ENCODE measurements at places on chromosomes 5 and 9. TPM values are rescaled to one million over a fixed set of nuclear protein-coding genes. Genes with fewer than 3 reads are reported as not detected.

The SPATA31A3 gene
- total RNA-seq = not detected

The CDKN2A gene
- 19.5 TPM for total RNA-seq

The MGAT1 gene
- total RNA-seq = 151 TPM

The IL4 gene
- total RNA-seq = not detected

The FOXD4 gene
- total RNA-seq = 0.12 TPM

The CPEB4 gene
- total RNA-seq = 6.1 TPM

The PTGER4 gene
- 39.9 TPM for total RNA-seq

The ZFP37 gene
- total RNA-seq = 1.4 TPM

The PLPPR1 gene
- not detected for total RNA-seq

The OBP2B gene
- not detected for total RNA-seq

The F2RL2 gene
- total RNA-seq = 8.2 TPM

The FOXD4L3 gene
- 0.34 TPM for total RNA-seq

The ADAMTS2 gene
- total RNA-seq = 112 TPM

The FST gene
- 10.0 TPM for total RNA-seq

The SV2C gene
- not detected for total RNA-seq

The CTNNA1 gene
- total RNA-seq = 174 TPM

The OLFM1 gene
- 3.7 TPM for total RNA-seq

The PCDHB8 gene
- 1.1 TPM for total RNA-seq

The TRIP13 gene
- 4.4 TPM for total RNA-seq

The ANKRD34B gene
- total RNA-seq = not detected

The OGN gene
- 25.6 TPM for total RNA-seq

The PCDHB16 gene
- total RNA-seq = 1.0 TPM

The TMEM8B gene
- total RNA-seq = 3.7 TPM

The FIBCD1 gene
- total RNA-seq = 0.62 TPM

The CANX gene
- total RNA-seq = 380 TPM

The PCDHB4 gene
- 0.75 TPM for total RNA-seq

The BARHL1 gene
- total RNA-seq = not detected

The APBB3 gene
- 8.4 TPM for total RNA-seq

The KIF12 gene
- not detected for total RNA-seq

The CSF2 gene
- not detected for total RNA-seq

The TAS2R1 gene
- total RNA-seq = not detected

The HBEGF gene
- total RNA-seq = 1.9 TPM

The TMEM215 gene
- not detected for total RNA-seq

The GABRA1 gene
- not detected for total RNA-seq

The GDA gene
- not detected for total RNA-seq

The FOXD4L4 gene
- not detected for total RNA-seq

The BAAT gene
- 0.06 TPM for total RNA-seq

The EIF4E1B gene
- not detected for total RNA-seq

The MORN5 gene
- not detected for total RNA-seq

The CDX1 gene
- not detected for total RNA-seq

The IGFBPL1 gene
- not detected for total RNA-seq

The HMGCS1 gene
- 50.0 TPM for total RNA-seq

The GBGT1 gene
- total RNA-seq = 6.6 TPM

The ADAMTS19 gene
- 0.15 TPM for total RNA-seq

The SCGB3A1 gene
- not detected for total RNA-seq

The ZFP2 gene
- 2.8 TPM for total RNA-seq

The GABRB2 gene
- total RNA-seq = not detected

The IFNA2 gene
- total RNA-seq = not detected

The PCDHB13 gene
- total RNA-seq = 1.4 TPM

The WDR5 gene
- 17.1 TPM for total RNA-seq

The PPIC gene
- 88.0 TPM for total RNA-seq

The PCDHA4 gene
- 0.24 TPM for total RNA-seq

The THG1L gene
- 9.7 TPM for total RNA-seq

The ZFYVE16 gene
- 14.9 TPM for total RNA-seq

The WNT8A gene
- not detected for total RNA-seq

The FAM200C gene
- total RNA-seq = 2.4 TPM

The ENHO gene
- total RNA-seq = not detected

The ZNF79 gene
- total RNA-seq = 5.4 TPM

The POLE3 gene
- total RNA-seq = 13.5 TPM
